ENCODE measurements at places on chromosomes 6 and 20. TPM values are rescaled to one million over a fixed set of nuclear protein-coding genes. Genes with fewer than 3 reads are reported as not detected.

Gene SAMHD1
- polyA plus RNA-seq = 21.4 TPM

Gene MAP7
- polyA plus RNA-seq = 0.60 TPM

Gene MAPK13
- 14.5 TPM for polyA plus RNA-seq

Gene PNPLA1
- 0.10 TPM for polyA plus RNA-seq

Gene ZNF165
- 0.29 TPM for polyA plus RNA-seq

Gene MAS1
- polyA plus RNA-seq = 0.53 TPM

Gene TMEM30A
- polyA plus RNA-seq = 75.3 TPM

Gene C20orf96
- polyA plus RNA-seq = 10.7 TPM

Gene RIPPLY2
- not detected for polyA plus RNA-seq

Gene PKHD1
- 2.1 TPM for polyA plus RNA-seq

Gene MCCD1
- polyA plus RNA-seq = not detected

Gene DHX35
- polyA plus RNA-seq = 9.7 TPM

Gene VPS16
- 22.8 TPM for polyA plus RNA-seq

Gene FAM83C
- polyA plus RNA-seq = not detected

Gene BNIP5
- polyA plus RNA-seq = 0.04 TPM

Gene SOX18
- 10.8 TPM for polyA plus RNA-seq

Gene PACRG
- polyA plus RNA-seq = 1.6 TPM

Gene SMIM8
- 16.7 TPM for polyA plus RNA-seq

Gene PBOV1
- polyA plus RNA-seq = not detected

Gene GCNT2
- 3.1 TPM for polyA plus RNA-seq

Gene JPH2
- polyA plus RNA-seq = 85.6 TPM

Gene SOX4
- polyA plus RNA-seq = 39.4 TPM

Gene LTB
- 1.3 TPM for polyA plus RNA-seq

Gene CAGE1
- polyA plus RNA-seq = not detected

Gene GATA5
- polyA plus RNA-seq = not detected

Gene CLPSL2
- not detected for polyA plus RNA-seq

Measured in muscle of back (tissue), 13 donors.